Muscle of back (tissue), 13 donors: ENCODE measurements at places on chromosomes 7 and 10. TPM values are rescaled to one million over a fixed set of nuclear protein-coding genes. Genes with fewer than 3 reads are reported as not detected.
A peak's percentile ranks its signal among the peaks of the same experiment; 100 is the strongest.

The PITX3 gene
- polyA plus RNA-seq, result 9.9 TPM

The SGMS1 gene
- polyA plus RNA-seq, result 28.6 TPM

The SGCE gene
- 152 TPM for polyA plus RNA-seq

The PLAU gene
- polyA plus RNA-seq, result 22.4 TPM

The IFIT1B gene
- 0.30 TPM for polyA plus RNA-seq

GRCh38 chr7:47535035-47535703 lies 46.7 kb downstream of the TNS3 start:
- DNase-seq, result no peak

DNA sequence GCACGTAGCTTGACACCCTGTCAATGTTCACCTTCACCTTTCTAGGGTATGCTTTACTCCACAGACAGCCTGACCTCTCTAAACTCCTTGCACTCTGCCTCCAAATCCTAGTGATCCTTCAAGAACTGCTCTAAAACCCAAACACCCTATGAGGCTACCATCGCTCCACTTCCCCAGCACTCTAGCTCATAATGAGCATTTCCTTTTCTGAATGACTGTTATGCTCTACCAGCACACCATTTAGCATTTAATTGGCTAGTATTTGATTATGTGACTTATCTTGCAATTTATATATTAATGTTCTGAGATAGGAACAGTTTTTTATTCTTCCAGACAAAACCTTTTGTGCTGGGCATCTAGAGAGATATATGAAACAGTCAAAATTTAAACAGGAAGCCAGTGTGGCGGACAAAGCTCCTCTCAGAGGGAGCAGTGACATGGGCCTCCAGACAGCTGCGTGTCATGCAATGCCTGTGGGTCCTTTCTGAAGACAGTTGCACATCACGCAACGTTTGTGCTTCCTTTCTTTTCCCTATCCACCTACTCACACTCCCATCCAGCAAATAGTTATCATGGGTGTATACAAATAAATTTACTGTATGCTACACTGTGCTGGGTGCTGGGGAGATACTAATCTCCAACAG lies 86.3 kb downstream of the ALOX5 start:
- no peak for DNase-seq

- no peak for DNase-seq
Measured at GRCh38 chr7:157009170-157009777, 1.2 kb downstream of the MNX1 start.

- no peak for DNase-seq
Measured at GRCh38 chr7:149317986-149318672, 56.1 kb downstream of the ZNF783 start.

DNA sequence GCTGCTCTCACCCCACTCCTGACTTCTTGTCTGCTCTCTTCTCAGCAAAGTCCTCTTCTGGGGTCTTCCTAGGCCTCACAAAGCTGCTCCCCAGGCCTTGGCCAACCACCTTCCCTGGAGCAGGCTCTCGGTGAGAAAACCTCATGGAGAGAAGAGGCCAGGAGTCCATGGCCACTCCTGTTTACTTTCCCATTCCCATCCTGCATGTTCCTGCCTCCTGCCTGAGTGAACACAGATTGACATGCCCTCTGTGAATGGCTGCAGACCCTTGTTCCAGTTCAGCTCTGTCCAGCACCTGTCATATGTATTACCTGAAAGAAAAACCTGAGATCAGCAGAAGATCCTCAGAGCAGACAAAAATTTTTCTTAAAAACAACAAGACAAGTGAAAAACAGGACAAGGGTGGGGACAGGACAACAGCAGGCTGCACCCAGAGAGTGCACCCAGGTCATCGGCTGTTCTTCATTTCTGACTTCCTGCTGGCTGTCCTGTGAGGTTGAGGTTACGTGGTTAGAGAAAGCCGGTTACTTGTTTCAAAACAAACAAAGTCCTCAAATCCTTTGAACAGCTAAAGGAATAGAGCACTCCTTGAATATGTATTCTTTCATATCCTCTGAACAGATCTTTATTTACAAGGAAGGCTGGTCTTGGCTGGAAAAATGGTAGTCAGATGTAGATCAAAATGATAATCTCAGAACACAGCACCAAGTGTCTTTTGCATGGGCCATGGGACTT lies 34.0 kb upstream of the DLD start:
- no peak for DNase-seq

DNA sequence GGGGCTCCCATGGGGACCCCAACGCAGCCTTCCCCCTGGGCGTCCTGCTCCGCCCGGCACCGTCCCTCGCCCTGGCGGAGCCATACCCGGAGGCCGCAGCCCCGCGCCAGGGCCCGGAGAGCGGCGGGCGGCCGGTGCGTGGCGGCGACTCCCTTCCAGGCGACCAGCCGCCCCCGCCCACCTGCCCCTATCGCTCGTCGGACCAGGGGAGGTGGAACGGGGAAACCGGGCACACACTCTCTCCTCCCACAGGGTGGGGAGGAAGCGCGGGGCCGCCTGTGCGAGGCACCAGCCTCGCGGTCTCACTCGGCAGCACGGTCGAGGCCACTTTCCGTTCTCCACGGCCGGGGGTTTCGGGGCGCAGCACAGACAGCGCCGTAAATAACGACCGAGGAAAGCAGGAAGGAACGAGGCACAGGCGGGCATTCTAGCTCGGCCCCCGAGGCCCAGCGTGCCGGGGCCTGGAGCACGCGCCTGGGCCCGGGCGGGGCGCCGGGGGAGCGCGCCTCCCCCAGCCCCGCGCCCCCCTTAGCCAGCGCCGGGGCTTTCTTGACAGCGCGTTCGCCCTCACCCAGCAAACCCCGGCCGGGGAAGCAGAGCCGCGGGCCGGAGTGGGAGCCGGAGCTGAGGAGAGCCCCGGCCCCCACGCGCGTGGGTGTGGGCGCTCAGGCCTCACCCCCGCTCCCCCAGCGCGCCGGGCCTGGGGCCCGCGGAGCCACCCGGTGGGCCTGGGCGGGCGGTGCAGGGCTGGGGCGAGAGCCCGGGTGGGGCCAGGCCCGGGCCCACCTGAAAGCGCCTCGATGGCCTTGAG lies 936 bp downstream of the IGF2BP3 start:
- DNase-seq, result no peak

DNA sequence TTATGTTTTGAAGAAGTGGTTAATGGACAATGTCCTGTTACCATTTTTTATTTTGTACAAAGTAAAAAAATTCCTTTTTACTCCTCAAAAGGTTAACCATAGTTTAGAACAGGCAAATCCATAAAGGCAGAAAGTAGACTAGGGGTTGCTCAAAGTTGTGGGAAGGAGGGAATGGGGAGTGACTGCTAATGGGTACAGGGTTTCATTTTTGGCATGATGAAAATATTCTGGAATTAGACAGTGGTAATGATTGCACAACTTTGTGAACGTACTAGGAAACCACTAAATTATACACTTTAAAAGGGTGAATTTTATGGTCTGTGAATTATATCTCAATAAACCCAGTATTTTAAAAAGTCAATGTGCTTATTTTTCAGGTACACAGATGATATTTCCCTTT lies 35.4 kb upstream of the CDK14 start:
- no peak for DNase-seq

GRCh38 chr7:143415742-143416397 lies 7.2 kb upstream of the EPHA1 start:
- DNase-seq, result no peak

DNA sequence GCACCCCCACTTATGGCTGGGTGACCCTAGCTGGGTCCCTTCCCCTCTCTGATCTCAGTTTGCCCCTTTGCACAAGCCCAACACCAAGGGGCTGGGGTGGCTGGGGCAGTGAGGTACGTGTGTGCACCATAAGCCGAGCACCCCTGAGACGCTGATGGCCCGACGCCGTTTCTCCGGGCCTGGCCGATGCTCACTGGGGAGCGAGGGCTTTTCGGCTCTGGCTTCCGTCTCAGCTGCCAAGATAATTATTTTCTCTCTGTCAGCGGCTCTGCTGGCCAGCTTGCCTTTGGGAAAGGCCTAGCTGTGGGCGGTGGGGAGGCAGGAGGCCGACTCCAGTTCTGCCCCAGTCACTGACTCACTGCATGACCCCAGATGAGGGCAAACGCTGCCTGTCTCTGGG lies 91.0 kb downstream of the ZMIZ1 start:
- peak; percentile 78 for DNase-seq

DNA sequence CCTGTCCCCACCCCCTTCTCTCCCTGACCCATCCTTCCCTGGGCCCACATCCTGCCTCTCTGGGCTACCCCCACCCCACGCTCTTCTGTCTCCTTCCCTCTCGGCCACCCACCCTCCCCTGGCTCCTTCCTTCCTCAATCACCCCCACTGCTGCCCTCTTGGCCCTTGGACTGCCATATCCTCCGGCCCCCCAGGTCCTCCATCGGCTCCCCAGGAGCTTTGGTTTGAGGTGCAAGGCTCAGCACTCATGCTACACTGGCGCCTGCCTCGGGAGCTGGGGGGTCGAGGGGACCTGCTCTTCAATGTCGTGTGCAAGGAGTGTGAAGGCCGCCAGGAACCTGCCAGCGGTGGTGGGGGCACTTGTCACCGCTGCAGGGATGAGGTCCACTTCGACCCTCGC lies 10.9 kb downstream of the EPHB6 start:
- DNase-seq, result no peak

DNA sequence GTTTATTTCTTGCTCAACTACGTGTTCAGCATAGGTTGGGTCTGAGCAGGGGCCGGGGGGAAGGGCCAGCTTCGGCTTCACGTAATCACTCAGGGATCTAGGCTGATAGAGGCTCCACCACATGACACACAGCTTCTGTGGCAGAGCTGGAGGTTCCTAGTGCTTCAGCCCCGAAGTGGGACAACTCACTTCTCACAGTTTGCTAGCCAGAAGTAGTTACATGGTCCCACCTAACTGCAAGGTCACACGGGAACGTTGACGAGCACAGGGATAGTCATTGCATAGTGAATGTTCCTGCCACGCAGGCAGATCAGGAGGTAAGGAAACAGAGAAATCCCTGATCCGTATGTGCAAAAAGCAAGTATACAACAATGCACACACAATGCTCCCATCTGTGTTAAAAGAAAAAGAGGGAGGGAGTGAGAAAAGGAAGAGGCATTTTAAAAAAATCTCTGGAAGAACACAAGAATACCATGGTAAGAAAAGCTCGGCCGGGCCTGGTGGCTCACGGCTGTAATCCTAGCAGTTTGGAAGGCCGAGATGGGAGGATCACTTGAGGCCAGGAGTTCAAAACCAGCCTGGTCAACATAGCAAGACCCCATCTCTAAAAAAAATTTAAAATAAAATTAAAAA lies 16.9 kb downstream of the SMURF1 start:
- no peak for DNase-seq

DNA sequence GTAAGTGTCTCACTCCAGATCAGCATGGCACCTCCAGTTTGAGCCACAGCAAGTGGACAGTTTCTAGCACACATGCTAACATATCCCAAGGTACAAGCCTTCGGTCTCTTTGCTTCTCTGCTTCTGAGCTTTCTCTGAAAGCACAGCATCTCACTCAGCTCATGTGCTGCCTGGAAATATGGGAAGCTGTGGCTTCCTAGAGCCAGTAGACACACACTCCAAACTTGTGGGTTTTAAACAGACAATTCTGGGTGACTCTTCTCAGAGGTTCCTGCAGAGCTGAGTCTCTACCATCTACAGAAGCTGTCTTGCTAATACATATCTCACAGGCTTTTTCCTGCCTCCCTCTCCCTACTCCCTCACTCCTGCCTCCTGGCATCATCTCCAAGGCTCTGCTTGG lies 23.9 kb upstream of the TMEM273 start:
- DNase-seq, result no peak

- DNase-seq, result no peak
Measured at GRCh38 chr7:127738859-127739258, 86.9 kb downstream of the SND1 start.

- DNase-seq, result peak; percentile 91
Measured at GRCh38 chr7:41940760-41941343, 238.0 kb upstream of the INHBA start.

DNA sequence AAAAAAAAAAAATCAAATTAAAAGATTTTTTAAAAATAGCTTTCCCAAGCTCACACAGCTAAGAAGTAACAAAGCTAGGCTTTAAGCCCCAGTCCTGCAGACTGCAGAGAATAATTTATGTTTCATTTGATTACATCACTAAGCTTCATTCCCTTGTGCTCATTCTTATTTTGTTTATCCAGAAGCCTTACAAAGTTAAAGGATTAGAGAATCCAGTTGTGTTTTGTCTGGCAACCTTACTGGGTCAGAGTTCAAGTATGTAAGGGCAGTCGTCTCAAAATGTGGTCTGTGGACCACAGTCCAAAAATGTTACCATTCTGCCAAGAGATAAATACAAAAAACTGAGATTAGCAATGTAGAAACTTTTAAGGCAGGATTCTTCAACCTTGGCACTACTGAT lies 32.1 kb upstream of the EZH2 start:
- peak; percentile 58 for DNase-seq

- peak; percentile 71 for DNase-seq
Measured at GRCh38 chr7:88398459-88398858, 91.8 kb upstream of the STEAP4 start.

GRCh38 chr10:79021948-79022499 lies 46.7 kb upstream of the ZMIZ1 start:
- no peak for DNase-seq
